ENCODE measurements at places on chromosomes 16 and 17.
A peak's percentile ranks its signal among the peaks of the same experiment; 100 is the strongest.

GRCh38 chr17:83057397-83057761 lies 22.0 kb upstream of the METRNL start:
- DNase-seq: no peak

DNA sequence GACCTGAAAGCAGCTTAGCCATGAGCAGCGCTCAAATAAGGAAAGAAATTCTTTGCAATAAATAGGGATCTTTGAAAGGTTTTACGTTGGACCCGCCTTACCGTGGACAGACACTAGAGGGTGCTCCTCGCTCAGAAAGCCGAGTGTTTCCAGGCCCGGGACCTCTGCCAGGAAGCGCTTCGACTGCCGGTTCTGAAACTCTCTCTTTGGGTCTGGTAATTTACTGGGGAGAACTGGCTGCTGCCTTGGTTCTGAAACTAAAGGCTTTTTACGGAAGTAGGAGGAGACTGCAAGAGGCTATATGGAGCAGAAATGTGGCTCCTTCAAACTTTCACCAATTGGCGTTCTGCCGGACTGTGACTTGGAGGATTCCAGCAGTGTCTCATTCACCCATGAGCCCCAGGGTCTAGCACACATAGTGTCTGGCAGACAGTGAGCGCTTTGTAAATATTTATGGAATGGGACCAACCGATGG lies 45.6 kb upstream of the HOXB9 start:
- DNase-seq: peak; percentile 54

DNA sequence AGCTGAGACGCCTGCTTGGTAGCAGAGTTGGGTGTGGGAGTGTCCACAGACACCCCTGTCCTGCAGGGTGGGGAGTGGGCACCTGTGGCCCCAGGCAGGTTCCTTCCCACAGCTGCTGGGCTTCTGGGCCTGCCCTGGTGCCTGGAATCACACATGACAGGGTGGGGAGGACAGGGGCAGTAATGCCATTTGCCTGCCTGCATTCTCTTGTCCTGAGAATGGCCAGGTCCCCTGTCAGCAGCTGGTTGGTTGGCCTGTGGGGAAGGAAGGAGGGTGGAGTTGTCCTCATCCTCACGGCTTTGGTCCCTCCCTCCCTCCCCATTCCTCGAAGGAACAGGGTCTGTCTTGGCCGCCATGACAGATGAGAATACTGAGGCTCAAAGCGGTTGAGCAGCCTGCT lies 5.2 kb downstream of the PRSS53 start:
- DNase-seq: no peak

DNA sequence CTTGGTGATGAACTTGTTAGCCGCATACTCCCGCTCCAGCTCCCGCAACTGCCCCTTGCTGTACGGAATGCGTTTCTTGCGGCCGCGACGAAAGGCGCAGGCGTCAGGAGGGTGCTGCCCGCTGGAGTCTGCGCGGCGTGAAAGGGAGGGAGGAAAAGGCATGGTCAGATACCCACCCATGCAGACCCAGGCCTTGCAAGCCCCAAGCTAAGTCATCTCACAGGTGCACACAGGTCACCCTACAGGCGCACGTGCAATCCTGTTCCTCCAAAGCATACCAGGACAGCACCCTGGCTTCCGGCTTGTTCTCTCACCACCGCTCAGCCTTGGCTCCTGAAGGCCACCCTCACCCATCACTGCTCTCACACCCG lies 1.6 kb downstream of the HOXB13 start:
- DNase-seq: no peak

GRCh38 chr17:65029605-65030336 lies 26.8 kb downstream of the GNA13 start:
- no peak for DNase-seq

DNA sequence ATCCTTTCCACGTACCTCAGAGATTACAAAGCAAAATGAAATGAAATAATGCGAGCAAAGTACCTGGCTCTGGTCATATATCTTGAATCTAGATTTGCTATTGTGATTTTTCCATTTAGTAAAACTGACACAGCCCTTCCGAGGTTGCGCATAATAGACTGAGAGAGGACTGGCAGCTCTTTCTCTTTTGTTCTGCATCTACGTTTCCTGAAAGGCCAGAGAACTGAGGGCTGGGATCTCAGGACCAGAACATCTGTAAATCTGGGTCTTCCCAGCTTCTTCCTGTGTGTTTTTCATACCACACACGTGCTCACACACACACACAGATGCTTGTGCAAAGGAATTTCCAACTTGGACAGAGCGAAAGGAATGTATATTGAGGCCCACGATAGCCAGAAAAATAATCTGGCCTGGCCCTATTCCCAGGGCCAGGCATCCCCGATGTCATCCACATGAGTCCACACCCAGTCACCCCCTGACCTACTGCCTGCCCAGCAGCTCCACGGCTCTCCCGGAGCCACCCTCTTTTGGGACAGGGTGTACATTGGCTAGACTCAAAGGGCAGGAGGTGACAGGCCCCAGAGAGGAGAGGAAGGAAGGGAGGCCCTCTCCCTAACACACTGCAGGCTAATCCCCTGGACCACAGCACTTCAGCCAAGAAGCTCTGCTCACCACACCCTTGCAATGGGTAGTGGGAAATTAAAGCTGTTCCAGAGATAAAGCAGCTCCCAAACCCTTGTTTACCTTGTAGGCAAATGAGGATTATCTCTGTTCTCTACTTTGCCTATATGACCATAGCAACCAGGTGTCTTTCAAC lies 41.8 kb downstream of the NOL11 start:
- DNase-seq: no peak

DNA sequence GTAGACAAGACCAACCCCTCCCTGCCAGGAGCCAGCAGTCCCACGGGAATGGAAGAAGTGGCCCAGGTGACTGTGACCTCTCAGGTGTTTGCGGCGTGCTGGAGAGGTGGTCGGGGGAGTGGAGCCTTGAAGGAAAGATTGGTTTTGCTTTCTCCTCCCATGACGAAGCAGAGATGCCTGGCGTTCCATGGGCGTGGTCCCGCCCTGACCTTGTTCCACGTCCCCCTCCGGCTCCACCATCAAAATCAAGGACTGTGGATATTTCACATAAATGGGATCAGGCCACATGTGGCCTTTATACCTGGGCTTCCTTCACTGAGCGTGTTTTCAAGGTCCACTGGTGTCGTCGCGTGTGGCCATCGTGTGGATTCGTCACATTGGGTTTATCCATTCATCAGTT lies 270.6 kb upstream of the TNRC6C start:
- DNase-seq: no peak

DNA sequence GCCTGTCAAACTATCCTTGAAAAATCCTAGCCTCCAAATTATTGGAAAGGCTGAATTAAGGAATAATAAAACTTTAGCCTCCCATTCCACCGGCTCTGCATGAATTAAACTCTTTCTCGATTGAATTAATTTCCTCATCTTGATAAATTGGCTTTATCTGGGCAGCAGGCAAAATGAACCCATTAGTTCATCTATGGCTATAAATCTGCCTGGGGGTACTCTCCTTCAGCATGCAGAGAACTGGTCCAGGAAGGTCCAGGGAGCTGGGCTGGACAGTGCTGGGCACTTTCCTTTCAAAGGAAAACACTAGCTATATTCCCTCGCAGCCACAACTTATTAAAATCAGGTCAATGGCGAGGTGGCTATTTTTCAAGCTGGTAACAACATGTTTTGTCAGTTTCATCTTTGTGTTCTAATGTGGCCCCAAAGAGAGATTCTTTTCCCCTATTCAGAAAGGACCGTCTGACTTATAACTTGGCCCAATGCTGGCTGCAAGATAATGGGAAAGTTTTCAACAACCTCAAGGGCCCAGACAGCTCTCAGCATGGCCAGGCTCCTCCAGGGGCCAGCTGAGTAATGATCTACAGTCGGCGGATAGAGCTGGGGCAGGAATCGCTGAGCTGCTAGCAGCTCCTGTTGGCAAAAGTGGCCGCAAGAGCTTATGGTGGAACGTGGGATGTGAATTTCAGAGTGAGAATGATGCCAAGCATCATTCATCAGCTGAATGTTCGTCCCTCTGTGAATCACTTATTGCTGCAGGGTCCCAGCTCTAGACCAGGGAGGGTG lies 326.9 kb downstream of the SLC39A11 start:
- DNase-seq: no peak

DNA sequence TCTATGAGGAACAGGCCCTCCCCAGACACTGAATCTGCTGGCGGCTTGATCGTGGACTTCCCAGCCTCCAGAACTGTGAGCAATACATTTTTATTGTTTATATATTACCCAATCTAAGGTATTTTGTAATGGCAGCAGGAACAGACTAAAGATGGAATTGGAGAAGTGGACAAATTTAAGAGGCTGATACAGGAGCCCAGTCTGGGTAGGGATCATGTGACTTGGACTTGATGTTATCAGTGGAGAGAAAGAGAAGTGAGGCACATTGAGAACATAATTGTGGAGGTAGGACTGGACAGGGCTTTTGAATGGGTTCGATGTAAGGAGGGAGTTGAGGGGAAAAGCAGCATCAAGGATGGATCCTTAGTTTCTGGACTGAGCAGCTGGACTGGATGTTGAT lies 93.8 kb downstream of the USP31 start:
- DNase-seq: no peak

- DNase-seq: no peak
Observed at GRCh38 chr17:57920916-57921703, 34.1 kb downstream of the CUEDC1 start.

- DNase-seq: no peak
Observed at GRCh38 chr17:46977750-46978488, 1.1 kb downstream of the RPRML start.

DNA sequence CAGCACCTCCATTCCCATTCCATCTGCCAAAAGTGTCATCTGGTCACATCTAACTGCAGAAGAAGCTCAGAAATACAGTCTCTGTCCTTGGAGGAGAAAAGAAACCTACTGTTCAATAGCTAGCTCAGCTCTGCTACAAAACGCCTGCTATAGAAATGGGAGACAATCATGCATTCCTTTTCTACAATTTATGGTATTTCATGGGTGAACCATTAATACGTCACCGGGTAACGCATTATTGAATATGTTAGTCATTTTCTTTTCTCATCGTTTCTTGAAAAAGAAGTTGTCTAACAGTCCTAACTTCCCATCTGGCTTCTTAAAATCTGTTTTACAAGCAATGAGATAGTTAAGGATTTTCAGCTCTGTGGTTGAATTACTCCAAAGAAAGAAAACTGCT lies 496.7 kb upstream of the RBFOX1 start:
- no peak for DNase-seq

GRCh38 chr17:57544401-57544800 lies 200.7 kb downstream of the CCDC182 start:
- DNase-seq: no peak

DNA sequence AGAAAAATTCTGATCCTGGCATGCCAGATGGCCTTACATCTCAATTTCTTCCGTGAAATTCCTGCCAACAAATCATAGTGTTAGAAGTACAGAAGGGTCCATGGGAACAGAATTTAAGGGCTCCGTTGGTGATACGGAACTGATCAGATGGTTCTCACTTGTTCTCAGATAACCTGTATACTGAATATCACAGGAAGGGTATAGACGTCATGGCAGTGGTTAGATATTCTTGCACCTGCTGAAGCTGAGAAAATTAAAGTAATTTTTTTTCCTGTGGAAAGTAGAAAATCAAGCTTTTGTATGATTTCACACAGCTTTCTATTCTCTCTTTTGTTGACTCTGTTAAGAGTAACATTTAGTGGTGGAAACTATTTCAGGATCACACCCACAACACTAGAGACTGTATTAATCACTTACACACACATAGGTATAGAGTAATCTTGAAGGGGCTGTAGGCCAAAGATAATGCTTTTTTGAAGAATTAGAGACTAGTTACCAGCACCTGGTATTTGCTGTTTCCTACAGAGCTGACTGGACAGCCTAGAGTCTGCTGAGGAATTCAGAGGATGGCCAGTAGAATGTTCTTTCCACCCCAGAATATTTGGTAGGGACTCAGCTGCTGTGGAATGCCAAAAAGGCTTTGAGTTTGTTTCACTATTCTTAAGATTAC lies 7.5 kb downstream of the TENT4B start:
- no peak for DNase-seq

- DNase-seq: no peak
Observed at GRCh38 chr17:31413874-31414549, 22.5 kb downstream of the RAB11FIP4 start.

GRCh38 chr17:79946352-79947231 lies 89.1 kb downstream of the TBC1D16 start:
- no peak for DNase-seq

DNA sequence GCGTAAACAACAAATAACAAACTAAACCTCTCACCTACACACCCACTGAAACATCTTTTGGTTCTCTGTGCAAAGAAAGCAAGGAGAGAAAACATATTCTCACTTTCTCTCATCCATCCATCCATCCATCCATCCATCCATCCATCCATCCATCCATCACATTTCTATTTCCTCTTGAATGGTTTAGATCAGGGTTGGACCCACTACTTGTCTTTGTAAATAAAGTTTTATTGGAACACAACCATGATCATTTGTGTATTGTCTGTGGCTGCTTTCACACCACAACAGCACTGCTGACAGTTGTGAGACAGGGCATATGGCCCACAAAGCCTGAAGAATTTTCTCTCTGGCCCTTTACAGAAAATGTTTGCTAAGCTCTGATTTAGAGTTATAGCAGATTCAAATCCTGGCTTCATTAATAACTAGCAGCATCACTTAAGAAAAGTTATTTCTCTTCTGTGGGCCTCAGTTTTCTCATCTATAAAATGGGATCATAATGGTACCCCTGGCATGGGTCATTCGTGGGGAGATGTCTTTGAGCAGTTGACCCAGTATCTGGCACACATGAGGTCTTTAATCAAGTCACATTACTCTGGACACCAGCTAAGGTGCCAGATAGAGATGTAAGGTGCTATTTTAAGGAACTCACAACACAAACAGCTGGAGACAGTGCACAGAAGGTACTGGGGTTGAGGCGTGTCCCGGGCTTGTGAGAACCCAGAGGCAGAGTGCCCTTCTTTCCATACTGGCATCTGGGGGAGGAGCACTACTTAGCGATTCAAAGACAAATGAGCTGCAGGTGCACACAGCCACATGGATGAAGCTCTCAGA lies 146.3 kb downstream of the CMIP start:
- DNase-seq: no peak

DNA sequence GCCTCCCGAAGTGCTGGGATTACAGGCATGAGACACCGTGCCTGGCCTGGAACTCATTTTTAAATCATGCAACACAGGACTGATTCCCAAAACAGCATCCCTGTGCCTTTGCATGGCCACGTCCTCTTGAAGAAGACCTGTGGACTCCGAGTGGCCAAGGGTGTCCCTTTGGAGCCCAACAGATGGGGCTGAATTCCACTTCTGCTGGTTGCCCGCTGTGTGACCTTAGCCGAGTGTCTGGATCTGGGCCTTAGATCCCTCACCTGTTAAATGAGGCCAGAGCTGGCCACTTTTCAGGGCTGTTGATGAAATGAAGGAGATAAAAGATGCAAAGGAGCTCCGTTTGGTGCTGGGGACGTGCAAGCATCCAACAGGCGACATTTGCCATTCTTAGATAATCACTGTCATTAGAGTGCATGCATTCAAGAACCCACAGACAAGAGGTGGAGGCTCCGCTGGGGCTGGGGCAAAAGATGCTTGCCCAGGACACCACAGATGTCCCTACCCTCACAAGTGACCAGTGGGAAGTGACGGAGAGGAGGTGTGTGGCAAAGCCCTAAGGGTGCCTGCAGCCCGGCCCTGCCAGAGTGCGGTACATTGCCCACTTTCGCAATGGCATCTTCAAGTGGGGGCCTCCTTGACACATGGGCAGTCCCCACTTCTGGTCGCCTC lies 354.1 kb upstream of the TNRC6C start:
- no peak for DNase-seq

- DNase-seq: no peak
Observed at GRCh38 chr17:68182940-68183551, 64.8 kb upstream of the AMZ2 start.

GRCh38 chr16:13435415-13435814 lies 484.5 kb upstream of the ERCC4 start:
- DNase-seq: no peak

GRCh38 chr16:15507301-15507958 lies 73.0 kb downstream of the BMERB1 start:
- no peak for DNase-seq

Data from activated CD8-positive, alpha-beta memory T cell treated with anti-CD3 and anti-CD28 coated beads for 1 hour (primary cell).